ENCODE measurements at places on chromosomes 11 and 22.
A peak's percentile ranks its signal among the peaks of the same experiment; 100 is the strongest.

DNA sequence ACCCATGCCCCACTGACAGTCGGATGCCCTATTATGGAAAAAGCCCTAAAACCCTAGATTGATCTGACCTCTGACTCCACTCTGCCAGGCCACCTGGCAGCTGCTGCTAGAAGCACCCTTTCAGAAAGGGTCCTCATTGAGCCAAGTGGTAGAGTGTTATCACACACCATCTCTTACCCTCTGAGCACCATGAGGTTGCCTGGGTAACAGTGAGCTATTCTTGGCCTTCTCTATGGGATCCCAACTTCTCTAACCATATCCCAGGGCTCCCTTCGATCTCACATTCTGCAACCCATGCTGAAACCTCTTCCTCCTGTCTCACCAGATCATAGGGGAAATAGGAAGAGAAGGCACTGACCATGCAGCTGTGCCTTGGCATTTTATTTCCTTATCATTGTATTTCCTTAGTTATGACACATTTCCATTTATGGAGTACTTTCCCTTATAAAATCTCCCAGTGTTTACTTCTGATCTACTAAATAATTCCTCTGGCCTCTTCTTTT is 52.7 kb downstream of the MPPED2 start:
- DNase-seq: no peak

DNA sequence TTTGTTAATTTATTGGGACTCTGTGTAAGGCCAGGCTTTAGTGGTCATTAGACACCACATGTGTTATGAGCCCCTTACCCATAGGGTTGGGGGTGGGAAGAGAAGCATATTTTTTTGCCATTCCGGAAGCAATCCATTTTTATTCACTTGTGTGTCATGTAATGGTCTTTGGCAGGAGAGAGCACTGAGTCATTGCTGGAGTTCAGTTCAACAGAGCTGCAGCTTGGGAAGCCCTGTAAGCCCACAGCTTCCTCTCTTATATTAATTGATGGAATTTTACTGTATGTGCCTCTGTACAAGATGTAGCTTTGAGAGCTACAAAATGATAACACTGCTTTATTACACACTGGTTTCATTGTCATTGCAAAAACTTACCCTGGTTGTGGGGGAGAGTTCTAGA is 177.3 kb upstream of the SORL1-AS1 start:
- peak; percentile 64 for DNase-seq

- DNase-seq: no peak
Observed at GRCh38 chr11:117037279-117037974, 60.8 kb downstream of the SIK3 start.

DNA sequence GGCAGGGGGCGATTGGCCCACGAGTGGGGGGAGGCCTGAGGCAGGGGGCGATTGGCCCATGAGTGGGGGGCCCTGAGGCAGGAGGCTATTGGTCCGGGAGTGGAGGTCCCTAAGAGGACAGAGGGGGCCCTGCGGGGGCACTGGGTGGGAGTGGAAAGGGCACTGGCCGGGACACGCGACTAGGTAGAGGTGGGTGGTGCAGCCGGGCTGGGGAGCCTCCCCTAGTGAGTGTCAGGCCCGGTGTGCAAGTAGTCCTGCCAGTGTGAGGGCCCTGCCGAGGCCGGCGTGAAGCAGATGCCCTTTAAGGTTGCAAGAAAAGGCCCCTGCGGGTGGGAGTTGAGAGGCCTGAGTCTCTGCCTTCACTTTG is 909 bp upstream of the BRD1 start:
- no peak for DNase-seq

- no peak for DNase-seq
Observed at GRCh38 chr11:127492029-127492428, 491.5 kb upstream of the KIRREL3 start.

- DNase-seq: no peak
Observed at GRCh38 chr11:83628622-83629355, 342.6 kb upstream of the CCDC90B start.

Data from RWPE1 (cell line).